ENCODE measurements at places on chromosomes 2 and 18.

GRCh38 chr2:69164061-69164778 lies 151.2 kb downstream of the ANTXR1 start:
- no peak for DNase-seq

GRCh38 chr18:9684881-9685614 lies 23.1 kb upstream of the RAB31 start:
- DNase-seq = no peak

DNA sequence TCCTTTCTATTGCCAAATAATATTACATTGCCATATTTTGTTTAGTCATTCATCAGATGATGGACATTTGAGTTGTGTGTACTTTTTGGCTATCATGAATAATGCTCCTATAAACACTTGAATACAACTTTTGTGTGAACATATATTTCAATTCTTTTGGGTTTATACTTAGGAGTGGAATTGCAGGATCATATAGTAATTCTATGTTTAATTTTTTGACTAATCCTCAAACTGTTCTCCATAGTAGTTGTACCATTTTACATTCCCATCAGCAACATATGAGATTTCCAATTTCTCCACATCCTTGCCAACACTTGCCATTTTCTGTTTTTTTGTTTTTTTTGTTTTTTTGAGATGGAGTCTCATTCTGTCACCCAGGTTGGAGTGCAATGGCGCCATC lies 87.2 kb downstream of the B3GNT2 start:
- no peak for DNase-seq

DNA sequence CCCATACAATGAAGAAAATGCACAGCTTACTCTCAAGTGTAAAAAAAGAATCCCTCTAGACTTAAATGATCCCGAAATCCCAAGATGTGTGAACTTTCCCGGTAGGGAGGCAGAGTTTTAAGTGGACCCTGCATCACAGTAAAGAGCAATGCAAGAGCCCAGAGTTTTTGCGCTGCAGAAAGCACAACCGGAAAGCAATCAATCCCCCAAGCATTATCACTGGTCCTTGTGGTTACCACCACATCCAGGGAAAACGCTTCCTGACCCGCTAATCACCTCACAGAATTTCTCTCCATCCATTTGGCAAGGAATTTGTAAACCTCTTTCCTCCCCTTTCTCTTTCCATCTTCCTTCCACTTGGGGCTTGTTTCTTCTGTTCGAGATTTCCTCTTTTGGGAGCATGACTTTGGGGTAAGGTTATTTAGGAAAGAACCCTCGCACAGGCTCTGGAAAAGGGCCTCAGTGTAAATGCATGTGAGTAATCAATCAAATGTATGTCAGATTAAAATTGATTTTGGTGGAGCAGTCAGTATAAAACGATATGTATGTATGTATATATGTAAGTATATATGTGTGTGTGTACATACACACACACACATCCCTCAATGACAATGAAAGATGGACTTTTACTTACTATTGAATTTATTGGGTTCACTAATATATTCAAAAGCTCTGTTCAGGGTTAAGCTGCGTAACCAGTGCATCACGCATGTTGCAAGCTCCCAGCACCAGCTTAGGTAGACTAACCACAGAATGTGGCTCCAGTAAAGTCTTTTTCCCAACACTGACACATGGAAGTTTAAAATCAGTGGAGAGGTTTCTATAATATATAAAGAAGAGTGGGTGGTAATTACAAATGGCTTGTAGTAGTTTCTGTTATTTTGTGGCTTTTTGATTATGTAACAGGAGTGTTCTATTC lies 1.6 kb downstream of the PLCL1 start:
- no peak for DNase-seq

- DNase-seq = no peak
Measured at GRCh38 chr18:14908541-14908940, 160.6 kb downstream of the ANKRD30B start.

DNA sequence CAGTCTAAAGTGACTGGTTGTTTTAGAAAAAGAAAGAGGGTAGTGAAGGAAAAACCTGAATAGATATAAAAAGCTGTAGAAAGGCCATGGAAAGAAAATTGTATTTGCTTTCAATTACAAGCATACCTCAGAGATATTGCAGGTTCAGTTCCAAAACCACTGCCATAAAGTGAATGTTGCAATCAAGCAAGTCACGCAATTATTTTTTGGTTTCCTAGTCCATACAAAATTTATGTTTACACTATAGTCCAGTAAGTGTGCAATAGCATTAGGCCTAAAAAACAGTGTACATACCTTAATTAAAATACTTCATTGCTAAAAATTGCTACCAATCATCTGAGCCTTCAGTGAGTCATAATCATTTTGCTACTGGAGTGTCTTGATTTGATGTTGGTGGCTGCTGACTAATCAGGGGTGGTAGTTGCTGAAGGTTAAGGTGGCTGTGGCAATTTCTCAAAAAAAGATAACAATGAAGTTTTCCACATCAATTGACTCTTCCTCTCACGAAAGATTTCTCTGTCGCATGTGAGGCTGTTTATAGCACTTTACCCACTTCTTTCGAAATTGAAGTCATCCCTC lies 2003.8 kb upstream of the PIK3C3 start:
- DNase-seq = no peak

DNA sequence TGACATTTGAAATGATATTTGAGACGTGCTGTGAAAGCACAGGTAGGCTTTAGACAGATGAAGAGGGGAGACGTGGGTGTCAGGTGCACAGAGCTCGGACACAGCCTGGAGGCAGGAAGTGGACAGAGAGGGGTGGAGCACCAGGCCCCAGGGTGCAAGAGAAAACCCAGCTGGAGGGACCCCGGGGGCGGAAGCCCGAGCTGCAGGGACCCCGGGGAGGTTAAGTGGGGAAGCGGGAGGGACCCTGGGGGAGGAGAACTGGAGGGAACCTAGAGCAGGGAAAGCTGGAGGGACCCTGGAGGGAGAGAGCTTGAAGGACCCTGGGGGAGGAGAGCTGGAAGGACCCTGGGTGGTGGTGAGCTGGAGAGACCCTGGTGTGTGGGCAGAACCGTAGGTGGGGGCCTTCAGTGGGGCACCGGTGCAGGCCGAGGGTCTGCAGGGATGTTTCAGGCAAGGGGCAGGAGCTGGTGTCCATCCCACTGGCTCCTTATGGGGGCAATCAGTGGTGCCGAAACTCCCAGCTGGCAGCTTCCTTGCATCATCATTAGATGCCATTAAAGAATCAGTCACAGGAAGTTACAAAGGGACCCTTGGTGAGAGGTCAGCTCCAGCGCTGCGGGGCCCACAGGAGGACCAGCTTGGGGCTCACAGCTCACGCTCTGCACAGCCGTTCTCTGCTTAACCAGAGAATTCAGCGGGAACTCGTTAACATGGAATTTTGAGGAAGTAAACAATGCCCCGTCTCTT lies 246.6 kb downstream of the EIPR1 start:
- no peak for DNase-seq

GRCh38 chr2:175362331-175362730 lies 180.8 kb upstream of the ATP5MC3 start:
- DNase-seq = no peak

DNA sequence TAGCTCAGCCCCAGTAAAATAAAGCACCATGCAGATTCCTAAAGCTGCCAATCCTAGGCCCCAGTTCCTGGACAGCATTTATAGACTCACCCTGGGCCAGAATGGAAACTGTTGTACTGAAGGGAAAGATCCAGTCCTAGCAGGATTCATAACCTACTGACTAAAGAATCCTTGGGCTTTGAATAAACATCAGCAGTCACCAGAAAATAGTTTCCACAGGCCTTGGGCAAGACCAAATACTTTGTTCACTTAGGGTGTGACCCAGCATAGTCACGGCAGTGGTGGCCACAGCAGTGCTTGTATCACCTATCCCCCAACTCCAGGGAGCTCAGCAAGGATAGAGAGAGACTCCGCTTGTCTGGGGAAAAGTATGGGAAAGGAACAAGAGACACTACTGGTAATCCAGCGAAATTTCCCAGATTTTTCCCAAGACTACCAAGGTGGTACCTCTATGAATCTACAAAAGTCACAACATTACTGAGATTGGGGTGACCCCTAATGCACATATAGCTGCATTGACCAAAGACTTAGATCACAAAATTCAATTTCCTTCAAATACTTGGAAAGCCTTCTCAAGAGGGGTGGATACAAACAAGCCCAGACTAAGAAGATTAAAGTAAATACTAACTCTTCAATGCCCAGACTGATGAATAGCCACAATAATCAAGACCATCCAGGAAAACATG lies 748.1 kb upstream of the LRATD1 start:
- no peak for DNase-seq

GRCh38 chr2:100262555-100263320 lies 59.6 kb downstream of the LONRF2 start:
- DNase-seq = peak; percentile 7

DNA sequence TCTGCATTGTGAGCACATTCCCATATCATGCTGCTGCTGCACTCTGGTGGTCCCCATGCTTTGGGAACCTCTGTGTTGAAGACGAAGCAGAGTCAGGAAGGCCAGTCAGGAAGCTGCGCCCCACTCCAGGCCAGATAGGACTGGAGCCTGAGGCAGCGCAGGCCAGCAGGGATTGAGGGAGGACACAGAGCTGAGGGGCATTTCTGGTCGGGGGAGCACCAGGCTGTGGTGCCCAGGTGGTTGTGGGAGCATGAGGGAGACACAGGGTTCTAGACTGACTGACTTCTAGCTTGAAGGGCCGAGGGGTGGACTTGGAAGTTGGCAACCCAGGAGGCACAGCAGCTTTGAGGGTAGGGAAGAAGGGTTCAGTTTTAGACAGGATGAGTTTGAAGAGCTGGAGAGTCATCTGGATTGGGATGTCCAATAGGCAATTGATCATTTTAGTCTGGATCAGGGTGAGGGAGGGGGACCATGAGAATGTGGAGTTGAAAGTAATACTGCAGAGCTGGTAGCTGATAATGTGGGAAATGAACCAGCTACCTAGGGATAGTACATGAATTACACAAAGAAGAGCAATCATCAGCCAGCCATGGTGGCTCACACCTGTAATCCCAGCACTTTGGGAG lies 1.4 kb upstream of the ACTG2 start:
- no peak for DNase-seq

DNA sequence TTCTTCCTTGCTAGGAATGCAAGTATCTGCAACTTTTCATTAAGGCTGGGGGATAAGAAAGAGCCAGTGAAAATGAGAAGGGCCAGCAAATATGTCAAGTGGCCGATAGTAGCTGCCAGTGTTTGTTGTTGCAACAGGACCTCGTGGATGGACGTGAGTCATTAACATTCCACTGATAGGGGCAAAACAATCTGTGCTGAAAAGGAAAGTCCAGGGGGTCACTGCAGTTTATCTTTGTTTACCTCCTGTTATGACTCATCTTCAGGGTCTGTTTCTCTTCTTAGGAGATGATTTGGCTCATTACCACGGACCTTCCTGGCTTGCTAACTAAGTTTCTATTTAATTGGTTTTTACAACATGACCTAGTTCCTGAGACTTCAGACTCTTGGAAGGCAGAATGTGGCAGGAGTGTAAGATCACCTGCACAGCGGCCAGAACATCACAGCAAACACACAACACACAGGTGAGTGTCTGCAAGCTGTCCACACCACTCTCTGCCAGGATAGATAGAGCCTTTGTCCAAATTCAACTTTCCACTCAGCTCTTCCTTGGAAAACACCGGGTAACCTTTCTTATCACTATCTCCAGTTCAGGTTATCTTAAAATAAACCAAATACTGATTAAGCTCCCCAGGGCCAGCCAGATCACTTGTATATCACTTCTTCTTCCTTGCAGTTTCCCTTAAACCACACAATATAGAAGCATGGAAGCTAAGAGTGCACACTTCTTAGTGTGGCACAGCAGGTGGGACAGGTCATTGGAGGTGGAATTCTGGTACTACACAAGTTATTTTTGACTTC lies 157.5 kb upstream of the LMAN1 start:
- no peak for DNase-seq

DNA sequence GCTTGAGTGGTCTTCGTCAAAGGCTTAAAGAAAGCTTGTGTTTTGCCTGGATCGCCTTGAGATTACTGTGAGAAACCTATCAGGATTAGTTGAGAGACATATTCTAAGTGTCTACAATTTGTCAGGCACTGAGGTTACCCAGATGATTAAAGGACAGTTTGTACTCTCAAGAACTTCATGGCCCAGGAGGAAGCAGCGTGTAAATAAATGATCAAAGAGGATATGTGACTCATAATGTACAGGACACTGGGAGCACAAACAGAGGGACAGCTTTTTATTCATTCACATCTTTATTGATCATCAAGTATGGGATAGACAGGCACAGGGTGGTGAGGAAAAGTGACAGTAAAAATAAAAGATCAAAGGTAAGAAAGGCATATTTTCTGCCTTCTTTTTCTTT lies 152.6 kb upstream of the FSHR start:
- DNase-seq = no peak

GRCh38 chr18:21012308-21012707 lies 99.3 kb downstream of the ROCK1 start:
- DNase-seq = no peak

GRCh38 chr2:110113961-110114591 lies 1.5 kb downstream of the MALL start:
- DNase-seq = no peak

- no peak for DNase-seq
Measured at GRCh38 chr18:24201699-24202687, 63.1 kb downstream of the CABYR start.

GRCh38 chr2:233761040-233761769 lies 1.1 kb downstream of the UGT1A1 start:
- DNase-seq = no peak

DNA sequence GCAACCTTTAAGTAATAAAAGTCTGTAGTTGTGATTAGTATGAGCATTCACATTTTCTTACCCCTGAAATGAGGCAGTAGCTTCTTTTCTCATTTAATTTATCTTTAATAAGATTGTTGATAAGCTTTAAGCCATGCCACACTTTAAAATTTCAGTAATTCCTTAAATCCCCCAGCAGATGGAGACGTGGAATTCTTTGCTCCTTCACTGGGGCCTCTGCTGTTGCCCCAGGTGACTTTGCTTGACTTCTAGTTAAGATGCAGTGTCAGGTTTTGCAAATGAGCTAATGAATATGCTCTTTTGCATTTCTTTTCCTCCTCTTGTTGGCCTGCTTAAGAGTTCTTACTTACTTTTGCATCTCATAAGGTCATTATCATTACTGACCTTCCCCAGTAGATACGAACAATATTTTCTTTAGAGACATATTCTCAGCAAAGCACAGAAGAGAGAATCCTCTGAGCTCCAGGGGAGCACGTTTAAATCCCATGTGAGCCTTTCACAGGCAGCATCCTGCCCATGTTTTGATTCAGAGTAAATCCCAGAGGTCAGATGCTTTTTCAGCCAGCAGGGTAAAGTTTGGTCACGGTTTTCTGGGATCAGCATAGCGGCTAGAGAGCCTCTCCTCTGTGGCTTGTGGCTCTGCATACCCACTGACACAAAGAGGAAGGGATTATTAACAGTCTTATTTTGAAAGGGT lies 222.9 kb downstream of the PTPRM start:
- DNase-seq = no peak

GRCh38 chr2:56211048-56211447 lies 27.3 kb downstream of the CCDC85A start:
- DNase-seq = no peak

DNA sequence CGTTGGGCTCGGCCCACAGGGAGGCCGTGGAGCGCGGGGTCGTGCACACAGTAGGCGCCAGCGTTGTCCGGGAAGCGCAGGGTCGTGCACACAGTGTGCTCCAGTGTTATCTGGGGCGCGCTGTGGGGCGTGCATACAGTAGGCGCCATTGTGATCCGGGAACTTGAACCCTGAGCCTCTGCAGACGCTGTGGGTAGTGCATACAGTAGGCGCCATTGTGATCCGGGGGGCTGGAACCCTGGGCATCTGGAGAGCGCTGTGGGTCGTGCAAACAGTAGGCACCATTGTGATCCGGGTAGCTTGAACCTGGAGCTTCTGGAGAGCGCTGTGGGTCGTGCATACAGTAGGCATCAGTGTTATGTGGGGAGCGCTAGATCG lies 793 bp downstream of the ZNF236 start:
- no peak for DNase-seq
